ENCODE measurements at places on chromosomes 12 and 14.

DNA sequence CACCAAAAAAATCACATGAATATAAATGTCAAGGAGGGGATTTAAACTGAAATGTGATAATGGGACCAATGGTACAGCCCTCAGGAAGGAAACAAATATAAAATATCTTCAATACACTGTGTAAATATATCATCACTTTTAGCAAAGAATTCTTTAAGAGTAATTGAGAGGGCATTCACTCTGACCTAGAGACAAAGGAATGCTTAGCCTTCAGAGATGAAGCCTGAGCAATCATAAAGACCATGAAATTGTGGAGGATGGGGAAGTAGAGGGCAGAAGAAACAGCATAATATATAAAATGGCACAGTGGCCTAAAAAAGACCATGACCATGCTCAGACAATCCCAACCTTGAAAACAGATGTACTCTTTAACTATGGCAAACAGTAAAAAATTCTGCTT lies 20.4 kb downstream of the YAF2 start:
- no peak for DNase-seq

DNA sequence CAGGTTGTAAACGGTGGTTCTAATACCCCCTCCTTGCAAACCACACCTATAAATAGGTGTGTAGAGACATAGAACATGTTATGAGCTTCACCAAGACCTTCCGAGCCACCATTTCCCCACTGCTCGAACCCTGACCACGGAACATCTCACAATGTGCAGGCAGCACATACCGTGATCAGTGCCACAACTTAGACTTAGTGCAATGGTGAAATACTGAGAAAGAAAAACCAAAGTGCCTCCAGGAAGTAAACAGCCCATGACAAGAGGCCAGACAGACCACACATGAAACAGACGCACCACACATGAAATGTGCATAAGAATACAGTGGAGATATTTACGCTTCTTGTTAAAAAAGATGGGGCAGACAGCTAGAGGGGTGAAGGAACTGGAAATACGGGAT lies 166.9 kb upstream of the CCND2 start:
- DNase-seq, result no peak

- DNase-seq, result no peak
Observed at GRCh38 chr12:115818973-115819372, 458.5 kb downstream of the MED13L start.

DNA sequence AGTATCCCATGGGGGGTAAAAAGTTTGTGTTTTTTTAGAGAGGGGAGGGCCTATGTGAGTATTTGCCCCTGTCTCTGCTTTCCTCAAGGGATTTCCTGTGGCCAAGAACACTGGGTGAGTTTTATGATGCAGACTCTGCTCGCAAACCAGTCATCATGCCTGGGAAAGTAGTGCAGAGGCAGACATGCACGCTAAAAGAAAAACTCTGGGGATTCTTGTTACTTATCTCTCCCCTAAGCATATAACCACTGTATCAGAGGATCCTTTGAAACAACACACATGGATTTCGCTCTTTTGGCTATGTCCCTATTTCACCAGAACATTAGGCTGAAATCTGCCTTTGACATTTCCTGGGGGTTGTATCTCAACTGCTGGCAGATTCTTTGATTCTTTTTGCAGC lies 1845.8 kb upstream of the SEL1L start:
- DNase-seq, result no peak

DNA sequence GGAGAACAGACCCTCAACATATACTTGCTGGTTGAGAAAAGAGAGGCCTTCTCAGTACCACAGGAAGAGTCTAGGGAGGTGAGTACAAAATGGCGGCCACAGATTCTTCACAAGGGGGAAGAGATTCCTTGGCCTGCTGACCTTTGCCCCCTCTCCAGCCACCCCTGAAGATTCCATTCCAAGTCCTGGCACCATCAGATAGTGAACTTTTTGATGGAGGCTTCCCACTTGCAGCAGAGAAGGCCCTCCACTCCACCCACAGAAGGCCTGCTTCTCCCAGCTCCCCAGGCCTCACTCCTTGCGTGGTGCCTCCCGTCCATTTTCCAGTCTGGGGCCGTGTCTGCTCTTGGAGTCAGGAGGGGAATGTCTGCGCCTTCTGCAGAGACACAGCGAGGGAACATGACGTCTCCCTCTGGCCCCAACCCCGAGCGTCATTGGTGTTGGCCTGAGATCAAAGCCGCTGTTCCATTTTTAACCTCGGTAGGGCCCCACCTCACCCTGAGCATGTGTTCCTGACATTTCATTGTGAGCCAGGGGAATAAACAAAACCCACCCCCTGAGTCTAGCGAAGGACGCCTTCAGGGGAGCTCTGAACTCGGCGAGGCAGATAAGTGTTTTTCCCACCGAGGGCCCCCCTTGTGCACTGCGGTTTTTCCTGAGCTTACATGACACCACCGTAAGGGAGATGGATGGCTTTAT lies 268.7 kb upstream of the TBX3 start:
- no peak for DNase-seq

DNA sequence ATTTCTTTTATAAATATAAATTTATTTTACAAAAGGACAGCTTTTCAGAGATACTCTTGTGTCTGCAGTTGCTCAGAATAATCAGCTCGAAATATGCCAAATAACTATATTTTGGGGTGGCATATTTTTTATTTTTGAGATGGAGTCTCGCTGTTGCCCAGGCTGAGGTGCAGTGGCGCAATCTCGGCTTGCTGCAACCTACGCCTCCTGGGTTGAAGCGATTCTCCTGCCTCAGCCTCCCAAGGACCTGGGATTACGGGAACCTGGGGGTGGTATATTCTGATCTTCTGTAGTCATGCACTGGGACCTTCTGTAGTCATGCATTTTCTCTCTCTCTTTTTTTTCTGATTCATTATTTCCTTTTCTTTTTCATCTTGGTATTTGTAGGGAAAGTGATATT lies 135.0 kb upstream of the AMIGO2 start:
- peak; percentile 66 for DNase-seq

- DNase-seq, result peak; percentile 6
Observed at GRCh38 chr14:68377459-68377858, 415.4 kb downstream of the ZFP36L1 start.

DNA sequence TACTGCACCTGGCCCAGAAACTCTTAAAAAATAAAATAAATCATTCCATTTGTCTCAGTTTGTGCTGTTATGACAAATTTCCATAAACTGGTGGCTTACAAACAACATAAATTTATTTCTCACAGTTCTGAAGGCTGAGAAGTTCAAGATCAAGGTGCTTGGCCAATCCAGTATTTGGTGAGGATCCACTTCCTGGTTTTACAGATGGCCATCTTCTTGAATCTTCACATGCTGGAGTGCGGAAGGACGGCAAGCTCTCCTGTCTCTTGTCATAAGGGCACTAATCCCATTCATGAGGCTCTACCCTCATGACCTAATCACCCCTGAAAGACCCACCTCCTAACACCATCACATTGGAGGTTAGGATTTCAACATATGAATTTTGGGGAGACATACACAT lies 29.9 kb upstream of the MYBPC1 start:
- DNase-seq, result peak; percentile 14

DNA sequence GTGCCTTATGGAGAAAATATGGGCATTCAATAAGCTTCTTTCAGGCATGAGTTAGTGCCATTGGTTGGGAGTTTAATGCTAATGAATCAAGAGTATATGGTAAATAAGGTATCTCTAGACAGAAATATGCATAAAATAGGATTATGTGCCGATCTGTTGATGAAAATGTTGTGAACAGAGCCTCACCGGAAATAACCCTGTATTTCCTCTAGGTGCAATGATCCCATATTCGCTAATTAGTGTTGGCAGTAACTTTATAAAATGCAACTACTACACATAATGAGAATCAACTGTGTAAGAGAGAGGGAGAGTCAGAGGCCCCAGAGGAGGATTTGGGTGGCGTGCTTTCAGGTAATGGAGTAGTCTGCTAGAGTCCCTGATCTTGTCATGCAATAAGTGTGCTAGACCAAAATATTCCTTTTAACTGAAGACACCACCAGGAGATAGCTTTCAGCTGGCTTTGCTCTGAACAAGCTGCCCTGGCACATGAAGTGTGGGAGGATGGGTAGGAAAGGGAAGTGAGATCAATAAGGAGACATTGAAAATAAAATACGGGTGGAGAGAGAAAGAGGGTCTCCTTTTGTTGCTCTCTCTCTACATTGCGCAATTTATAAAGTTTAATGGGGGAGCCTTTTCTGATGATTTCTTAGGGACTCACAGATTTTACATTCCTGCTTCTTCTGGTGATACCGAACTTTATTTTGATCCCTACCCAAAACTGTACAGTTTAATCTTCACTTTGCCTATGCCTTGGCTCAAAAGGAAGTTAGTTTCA lies 68.6 kb upstream of the PLXNC1 start:
- no peak for DNase-seq

GRCh38 chr12:26120561-26121274 lies 4.1 kb downstream of the BHLHE41 start:
- DNase-seq, result no peak

DNA sequence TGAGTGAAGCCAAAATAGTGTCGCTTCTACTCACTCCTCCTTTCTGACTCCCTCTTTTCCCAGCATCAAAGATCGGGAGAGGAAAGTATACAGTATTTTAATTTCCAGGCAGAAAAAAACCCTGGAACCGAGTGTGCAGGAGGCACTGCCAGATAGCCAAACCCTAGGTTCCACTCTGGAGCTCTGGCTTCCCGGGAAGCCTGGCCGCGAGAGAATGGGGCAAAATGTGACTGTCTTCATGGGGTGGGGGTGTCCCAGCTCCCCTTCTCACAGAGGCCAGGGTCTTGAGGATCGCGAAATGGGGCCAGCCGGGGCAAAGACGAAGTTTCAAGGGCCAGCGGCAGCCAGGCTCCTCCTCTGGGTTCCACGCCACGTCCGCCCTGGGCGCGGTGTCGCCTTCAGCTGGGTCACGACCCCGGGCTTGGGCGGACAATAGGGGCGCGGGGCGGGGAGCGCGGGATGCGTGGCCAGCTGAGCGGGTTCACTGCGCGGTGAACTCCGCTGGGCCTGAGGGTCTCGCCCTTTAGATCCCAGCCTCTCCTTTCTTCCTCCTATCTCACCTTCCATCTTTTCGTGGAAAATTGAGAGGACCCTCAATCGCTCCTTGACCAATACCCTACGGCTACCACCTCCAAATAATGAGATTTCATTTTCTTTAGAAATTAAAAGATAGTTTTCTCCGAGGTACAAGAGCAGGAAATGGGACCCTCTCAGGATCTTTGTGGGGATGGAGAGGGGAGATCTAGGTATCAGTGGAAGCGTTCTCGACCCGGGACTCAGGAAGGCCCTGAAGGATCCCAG lies 6.7 kb downstream of the HOXC4 start:
- no peak for DNase-seq

GRCh38 chr12:25248732-25249131 lies 2.0 kb downstream of the KRAS start:
- DNase-seq, result no peak

- DNase-seq, result no peak
Observed at GRCh38 chr12:97748298-97748697, 285.7 kb downstream of the RMST start.

DNA sequence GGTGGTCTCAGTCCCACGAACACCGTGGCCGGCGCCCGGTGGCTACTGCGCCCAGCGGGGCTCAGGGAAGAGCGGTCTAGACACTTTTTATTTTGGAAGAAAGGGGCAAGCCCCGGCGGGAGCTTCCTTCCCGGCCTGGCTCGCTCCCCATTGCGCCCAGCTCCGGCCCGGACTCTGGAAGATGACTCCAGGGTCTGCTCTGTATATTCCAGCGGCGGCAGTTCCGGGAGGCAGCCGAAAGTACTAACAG lies 225.1 kb upstream of the CRY1 start:
- no peak for DNase-seq

DNA sequence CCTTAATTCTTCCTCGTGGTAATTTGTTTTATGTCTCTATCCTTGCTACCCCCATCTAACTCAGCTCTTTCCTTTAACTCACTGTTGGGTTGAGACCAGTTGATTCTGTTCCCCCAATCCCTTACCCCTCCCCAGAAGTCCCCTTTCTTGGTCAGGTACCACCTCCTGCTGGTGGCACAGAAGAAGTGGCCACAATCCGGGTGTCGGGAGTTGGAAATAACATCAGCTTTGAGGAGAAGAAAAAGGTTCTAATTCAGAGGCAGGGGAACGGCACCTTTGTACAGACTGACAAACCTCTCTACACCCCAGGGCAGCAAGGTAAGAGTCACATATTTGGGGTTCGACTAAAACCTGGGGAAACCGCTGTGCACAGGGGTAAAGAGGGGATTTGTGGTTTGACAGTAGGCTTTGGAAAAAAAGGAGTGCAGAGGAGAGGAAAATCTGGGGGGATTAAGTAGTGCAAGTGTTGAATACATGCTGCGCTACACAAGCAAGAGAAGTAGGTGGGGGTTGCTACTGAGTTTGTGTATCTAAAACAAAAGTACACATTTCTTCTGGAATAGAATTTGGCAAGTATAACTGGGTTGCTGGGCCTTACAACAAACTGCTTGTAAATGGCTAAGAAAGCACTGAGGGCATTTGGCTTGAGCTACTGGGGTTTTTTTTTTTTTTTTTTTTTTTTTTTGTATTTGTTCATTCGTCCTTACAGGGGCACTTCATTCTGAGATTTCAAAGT lies 1.3 kb downstream of the A2ML1 start:
- peak; percentile 15 for DNase-seq

GRCh38 chr14:25118671-25119070 lies 68.7 kb upstream of the STXBP6 start:
- DNase-seq, result no peak

DNA sequence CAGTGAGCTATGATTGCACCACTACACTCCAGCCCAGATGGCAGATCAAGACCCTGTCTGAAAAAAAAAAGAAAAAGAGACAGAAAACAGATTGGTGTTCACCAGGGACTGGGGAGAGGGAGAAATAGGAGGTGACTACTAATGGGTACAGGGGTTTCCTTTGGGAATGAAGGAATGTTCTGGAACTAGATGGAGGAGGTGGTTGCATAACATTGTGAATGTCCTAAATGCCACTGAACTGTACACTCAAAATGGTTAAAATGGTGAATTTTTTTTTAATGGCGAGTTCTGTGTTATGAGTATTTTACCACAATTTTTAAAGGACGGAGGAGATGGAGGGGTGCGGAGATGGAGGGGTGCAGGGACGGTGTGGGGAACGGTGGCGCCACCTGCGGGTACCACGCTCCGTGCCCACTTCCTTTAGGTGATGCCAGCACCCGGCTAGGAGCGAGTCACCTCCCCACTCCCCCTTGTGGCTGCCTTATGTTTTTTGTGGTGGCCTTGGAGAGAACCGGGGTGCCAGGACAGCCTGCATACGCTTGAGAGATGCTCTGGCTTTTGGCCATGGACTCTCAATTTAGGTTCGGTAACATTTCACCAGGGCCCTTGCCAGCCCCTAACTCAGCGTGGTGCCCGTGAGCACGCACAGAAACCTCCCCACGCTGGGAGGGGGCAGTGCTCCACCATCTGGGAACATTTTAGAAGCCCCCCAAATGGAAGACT lies 16.1 kb downstream of the UBC start:
- peak; percentile 82 for DNase-seq

DNA sequence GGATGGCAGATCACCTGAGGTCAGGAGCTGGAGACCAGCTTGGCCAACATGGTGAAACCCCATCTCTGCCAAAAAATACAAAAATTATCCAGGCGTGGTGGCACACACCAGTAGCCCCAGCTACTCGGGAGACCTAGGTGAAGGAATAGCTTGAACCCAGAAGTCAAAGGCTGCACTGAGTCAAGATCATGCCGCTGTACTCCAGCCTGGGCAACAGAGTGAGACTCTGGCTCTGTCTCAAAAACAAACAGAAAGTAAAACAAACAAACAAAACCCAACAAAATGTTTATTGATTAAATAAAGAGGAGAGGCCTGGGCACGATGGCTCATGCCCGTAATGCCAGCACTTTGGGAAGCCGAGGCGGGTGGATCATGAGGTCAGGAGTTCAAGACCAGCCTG lies 5.5 kb downstream of the ZCCHC8 start:
- DNase-seq, result no peak

- no peak for DNase-seq
Observed at GRCh38 chr12:307406-307805, 44.8 kb upstream of the SLC6A13 start.

- DNase-seq, result no peak
Observed at GRCh38 chr14:104936361-104937155, 11.9 kb downstream of the PLD4 start.

Data from activated naive CD4-positive, alpha-beta T cell treated with anti-CD3 and anti-CD28 coated beads for 36 hours (primary cell).